ENCODE measurements at places on chromosomes 5 and 9.

DNA sequence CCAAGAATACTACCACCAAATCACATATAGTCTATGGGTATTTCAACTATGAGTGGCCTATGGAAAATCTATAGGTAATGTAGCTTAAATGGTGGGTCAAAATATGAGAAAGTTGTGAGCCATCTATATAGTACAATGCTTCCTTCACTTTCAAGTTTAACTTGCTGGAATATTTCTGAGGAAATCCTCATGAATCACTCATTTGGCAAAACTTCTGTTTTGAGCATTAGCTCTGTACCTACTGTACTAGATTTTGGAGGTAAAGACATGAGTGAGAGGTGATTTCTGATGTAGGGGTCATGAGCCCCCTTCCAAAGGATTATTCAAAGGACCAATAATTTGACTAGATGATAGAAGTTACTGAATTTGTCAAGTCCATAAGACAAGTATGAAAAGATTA is 80.6 kb upstream of the DAB2 start:
- DNase-seq, result no peak

GRCh38 chr5:89120719-89121118 is 237.7 kb upstream of the MEF2C start:
- DNase-seq, result no peak

DNA sequence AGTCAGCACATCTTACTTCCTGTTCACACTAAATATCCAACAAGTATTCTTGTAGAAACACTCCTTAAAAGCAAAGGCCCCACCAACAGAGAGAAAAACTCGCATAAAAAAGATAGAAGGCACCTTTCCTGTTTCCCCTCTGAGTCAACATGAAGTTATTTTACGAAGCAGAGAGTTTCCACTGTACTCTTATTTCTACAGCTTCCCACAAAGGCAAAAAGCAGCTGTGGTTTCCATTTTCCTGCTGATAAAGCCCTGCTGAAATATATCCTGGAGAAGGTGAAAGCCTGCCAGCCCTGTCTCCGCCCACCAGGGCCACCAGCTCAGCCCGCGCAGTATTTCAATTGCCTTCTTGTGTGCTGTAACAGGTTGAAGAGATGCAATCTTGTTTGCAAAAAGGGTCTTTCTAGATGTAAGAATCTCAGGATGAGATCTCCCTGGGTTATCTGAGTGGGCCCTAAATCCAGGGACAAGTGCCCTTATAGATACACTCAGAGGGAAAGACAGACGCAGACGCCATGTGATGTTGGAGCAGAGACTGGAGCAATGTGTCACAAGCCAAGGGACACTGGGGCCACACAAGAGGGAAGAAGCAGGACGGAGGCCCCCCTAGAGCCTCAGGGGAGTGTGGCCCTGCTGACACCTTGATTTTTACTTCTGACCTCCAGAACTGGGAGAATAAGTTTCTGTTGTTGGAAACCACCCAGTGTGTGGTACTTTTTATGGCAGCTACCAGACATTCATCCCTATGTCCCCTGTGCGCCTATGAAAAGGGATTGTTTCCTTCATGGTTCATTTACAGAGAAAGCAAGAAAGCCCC is 19.9 kb downstream of the SEMA4D start:
- peak; percentile 59 for DNase-seq

GRCh38 chr5:150329038-150329437 is 26.3 kb upstream of the ARSI start:
- no peak for DNase-seq

DNA sequence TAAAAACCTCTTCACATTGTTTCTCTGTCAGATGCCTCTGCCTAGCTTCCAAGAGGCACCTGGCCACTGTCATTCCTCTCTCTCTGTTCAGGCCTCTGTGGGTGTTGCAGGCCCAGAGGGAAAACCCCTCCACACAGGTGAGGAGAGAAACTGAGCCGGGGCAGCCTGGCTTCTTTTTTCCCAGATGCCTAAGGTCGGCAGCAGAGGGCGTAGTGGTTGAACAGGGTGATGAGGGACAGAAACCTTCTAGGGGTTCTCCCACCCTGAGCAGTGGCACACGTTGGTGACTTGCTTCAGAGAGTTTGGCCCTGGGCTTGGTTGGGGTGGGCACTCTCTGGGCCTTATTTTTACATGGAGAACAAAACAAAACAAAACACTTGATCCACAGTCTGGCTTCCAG is 12.2 kb downstream of the IL9 start:
- no peak for DNase-seq

DNA sequence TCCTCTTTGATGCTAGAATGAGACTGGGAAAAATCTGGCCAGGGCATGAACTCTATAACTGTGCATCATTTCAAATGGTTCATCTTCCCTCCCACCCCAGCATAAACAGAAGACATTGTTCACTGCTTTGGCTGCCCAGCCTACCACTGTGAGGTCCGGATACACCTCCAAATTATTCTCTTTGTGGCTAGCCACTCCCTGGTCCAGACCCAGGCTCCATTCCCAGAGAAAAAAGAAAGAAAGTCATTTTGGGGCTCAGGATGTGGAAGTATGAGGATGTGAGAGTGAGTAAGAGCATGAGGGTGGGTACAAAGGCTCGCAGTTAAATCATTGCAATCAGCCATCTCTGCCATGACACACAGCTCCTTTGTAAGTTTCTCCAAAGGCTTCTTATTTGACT is 559.2 kb downstream of the PSAT1 start:
- DNase-seq, result no peak

DNA sequence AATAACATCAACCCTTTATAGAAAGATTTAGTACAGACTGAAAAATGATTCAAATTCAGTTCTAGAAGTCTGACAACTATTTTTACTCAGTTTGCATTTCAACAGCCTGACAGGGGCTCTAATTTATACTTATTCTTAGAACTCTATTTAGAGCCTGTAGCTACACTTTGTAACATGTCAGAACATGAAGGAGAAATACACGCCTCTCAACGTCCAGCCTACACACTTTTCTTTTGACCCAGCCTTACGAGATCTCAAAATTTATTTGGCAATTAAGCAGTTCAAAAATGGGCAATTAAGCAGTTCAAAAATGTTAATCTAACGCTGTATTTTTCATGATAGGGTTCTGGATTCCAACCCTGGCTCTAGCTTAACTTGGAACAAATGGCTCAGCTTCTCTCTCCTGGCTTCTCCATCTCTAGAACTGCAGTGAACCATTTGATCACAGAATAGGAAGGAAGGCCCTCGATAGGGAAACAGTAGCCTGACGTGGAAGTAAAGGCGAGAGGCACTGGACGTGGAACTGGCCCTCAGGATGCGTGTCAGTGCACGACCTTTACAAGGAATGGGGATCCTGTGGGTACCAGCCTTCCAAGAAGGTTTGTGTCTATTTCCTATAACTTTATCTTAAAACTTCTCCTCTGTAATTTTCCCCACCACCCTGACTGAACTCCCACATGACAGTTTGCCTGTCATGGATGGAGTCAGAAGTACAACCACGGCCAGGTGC is 66.4 kb downstream of the PRRT1B start:
- DNase-seq, result no peak

DNA sequence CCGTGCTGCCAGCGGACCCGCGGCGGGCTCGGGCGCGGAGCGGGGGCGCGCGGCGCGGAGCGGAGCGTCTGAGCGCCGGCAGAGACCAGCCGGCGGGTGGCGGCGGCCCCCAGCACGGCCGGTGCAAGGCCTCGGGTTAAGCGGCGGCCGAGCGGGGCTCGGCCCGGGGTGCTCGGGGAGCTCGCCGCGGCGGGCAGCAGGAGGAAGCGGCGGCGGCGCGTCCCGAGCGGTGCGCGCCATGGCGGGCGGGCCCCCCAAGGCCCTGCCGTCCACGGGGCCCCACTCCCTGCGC is 150 bp downstream of the SNX30 start:
- DNase-seq, result no peak

DNA sequence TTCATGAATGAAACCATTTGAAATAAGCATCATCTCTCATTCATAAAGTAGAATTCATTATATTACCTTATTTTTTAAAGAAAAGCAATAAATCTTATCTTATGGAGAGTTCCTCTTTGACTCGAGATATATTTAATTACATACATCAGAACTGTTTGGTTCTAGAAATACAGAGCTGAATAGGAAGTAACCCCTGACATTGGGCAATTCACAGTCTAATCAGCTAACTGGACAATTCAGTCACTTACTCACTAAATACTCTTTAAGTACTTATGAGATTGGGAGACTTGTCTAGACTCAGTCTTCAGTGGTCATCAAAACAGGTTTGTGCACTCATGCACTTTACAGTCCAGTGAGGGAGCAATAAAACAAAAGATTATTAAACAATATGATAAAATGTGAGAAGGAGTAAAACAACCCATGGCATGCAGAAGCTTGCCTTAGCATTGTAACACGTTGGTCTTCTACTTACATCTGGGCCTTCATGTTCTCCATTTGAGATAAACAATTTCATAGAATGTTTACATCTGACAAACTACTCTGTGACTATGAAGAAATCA is 11.5 kb upstream of the FBXO38 start:
- no peak for DNase-seq

- no peak for DNase-seq
These were observed 12.1 kb upstream of the ORM1 start for GRCh38 chr9:114310471-114311450.

DNA sequence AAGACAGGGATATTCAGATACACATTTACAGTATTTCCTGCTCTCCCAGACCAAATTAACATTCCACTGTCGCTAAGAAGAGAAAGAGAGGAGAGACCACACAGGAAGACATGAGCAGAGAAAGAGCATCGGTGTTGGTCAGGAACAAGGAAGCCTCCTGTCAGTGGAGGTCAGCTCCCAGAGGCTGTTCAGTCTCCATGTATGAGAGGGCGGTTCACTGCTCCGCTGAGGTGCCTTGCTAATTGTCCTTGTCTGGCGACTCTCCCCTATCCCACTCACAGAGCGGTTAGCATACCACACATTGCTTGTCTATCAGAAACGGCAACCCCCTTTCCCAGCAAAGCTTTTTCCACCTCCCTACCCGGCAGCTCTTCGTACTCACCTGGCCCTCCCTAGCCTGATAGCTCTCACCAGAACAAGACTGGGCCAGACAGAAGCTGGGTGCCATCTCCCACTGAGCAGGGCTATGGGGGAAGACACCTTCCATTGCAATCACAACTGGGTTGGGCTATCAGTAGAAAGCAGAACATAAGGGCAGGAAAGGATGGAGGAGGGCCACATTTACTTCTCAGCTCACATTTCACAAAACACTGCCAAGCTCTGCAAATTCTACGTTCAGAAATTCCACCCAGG is 58.6 kb upstream of the LMNB1 start:
- no peak for DNase-seq

- no peak for DNase-seq
These were observed 49.1 kb upstream of the SLIT3 start for GRCh38 chr5:169350016-169350415.

GRCh38 chr5:84393969-84394368 is 9.3 kb upstream of the EDIL3 start:
- DNase-seq, result no peak

- no peak for DNase-seq
These were observed 1.8 kb downstream of the GZMA start for GRCh38 chr5:55104036-55104772.

GRCh38 chr5:133254803-133255202 is 203.0 kb downstream of the HSPA4 start:
- DNase-seq, result no peak

DNA sequence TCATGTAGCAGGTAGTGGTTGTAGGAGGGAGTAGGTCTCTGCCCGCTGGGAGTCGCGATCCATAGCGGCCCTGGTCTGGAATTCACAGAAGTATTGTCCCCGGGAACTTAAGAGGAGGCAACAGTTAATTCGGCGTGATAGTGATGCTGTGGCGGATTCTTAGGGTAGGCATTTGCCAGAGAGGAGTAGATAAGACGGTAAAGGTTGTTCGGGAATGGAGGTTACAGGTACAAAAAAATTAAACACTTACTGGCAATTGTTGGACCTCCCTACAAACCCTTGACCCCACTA is 679 bp downstream of the SMC5 start:
- no peak for DNase-seq

DNA sequence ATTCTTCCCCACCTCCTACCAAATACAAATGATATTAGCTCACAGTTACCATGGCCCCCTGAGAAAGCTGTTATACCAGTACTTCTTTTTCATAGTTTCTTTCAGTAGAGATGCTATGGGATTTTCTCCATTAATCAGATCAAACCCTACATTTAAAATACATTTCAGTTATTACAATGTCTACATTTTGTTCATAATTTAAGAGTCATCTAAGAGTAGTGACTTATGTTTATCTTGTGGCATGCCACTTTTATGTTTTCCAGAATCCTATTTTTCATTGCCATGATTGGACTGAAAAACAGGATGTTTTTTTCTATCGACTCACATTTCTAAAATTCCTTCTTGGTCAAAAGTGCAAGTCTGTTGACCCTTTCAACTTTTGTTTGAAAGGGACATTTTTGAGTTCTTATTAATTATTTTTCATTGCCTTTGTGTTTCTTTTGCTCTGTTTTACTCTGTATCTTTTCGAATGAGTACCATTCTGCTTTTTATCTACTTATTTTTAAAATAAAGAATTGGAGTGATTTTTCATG is 77.4 kb upstream of the ANXA1 start:
- no peak for DNase-seq

Measured in stimulated activated CD4-positive, alpha-beta T cell treated with anti-CD3 and anti-CD28 coated beads, Interleukin-12 subunit alpha, Interleukin-12 subunit beta, amount 100 ng/mL, for 24 hours (primary cell).